ENCODE measurements at places on chromosomes 5 and 9.

- DNase-seq = no peak
Measured at GRCh38 chr5:93715761-93716160, 25.6 kb downstream of the POU5F2 start.

DNA sequence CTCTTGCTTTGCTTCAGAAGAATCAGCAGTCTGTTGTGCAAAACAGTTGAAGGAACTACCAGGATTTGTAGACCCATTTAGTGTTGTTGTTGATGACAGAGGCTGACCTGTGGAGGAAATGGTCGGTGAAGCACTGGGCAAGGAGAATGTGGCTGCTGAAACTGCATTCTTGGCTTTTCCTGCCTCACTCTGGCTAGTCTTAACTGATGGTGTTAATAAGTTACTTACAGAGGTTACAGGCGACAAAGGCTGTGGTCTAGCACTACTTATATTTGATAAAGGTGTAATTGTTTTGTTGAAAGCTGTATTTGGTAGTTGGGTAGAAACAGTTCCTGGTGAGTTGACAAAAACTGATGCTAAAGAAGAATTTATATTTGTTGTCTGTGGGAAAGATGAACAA, 31.5 kb downstream of the MLANA start:
- DNase-seq = no peak

DNA sequence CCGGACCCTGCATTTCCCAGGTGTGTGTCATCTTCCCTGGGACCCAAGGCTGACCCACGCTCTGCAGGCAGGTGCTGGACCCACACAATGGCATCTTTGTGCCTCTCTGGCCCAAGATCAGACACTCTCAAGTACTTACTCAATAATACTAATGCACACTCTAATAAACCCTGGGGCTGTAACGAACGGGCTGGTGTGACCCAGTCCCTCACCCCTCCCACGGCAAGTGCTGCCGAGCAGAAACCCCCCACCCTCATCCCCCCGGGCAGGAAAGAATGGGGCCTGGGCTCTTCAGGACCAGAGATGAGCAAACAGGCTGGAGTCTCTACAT, 1.1 kb upstream of the OBP2B start:
- no peak for DNase-seq

GRCh38 chr5:157469687-157470086, 9.7 kb downstream of the NIPAL4 start:
- DNase-seq = no peak

- DNase-seq = no peak
Measured at GRCh38 chr9:134206311-134207300, 42.2 kb upstream of the RNU6ATAC start.

GRCh38 chr5:88660264-88660946, 222.6 kb downstream of the MEF2C start:
- DNase-seq = peak; percentile 42

DNA sequence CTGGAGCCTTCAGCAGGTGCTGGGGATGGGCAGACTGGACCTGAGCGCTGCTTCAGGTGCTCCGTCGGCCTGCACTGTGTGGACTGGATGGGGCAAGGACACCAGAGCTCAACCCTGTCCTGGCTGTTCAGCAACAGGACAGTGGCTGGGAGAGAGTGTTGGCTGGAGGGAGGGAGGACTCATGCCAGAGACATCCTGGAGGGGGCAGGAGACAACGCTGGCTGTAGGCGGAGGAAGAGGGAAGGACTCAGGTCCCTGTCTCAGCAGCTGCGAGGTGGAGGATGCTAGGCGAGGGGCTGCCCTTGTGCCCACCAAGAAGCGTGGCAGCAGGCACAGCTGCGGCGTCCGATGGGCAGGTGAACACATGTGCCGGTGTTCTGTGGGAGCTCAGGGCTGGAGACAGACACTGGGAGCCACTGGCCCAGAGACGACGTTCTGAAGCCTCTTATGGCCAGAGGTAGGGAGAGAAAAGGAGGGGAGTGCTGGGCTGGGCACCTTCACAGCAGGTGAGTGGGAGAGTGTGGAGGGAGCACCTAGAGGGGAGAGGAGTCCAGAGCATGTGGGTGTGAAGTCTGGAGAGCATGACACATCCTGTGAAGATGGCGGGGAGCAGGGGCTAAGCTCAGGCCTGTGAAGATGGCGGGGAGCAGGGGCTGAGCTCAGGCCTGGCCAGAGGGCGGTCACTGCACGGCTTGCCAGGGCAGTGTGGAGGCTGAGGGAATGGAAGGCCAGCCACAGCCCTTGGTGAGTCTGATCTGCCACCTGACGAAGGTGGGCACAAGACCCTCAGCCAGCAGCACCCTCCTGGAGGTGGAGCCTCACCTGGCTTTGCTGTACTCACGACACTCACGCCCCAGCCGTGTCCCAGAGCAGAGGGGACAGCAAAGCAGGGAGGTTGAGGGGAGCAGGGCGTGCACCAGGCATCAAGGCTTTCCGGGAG, 79.1 kb upstream of the FCN1 start:
- no peak for DNase-seq

DNA sequence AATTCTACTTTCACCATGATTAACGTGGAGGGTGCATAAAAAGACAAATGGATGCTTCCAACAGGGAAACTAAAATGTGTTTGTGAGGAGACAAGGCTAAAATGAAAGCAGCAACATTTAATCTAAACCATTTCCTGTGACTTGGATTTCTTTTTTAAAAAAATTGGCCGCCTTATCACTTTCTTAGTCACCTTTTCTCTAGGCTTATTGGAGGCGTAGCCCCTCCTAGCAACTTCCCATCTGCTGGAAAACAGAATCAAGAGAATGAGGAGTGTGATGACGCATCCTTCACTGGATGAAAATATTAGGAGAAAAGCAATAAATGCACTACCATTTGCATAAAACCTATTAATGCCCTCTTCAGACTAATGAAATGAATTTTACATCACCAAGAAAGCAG, 791 bp upstream of the GPR150 start:
- DNase-seq = no peak
